Spinal cord (tissue), 10 donors: ENCODE measurements at places on chromosomes 1 and 21. TPM values are rescaled to one million over a fixed set of nuclear protein-coding genes. Genes with fewer than 3 reads are reported as not detected.

DNA sequence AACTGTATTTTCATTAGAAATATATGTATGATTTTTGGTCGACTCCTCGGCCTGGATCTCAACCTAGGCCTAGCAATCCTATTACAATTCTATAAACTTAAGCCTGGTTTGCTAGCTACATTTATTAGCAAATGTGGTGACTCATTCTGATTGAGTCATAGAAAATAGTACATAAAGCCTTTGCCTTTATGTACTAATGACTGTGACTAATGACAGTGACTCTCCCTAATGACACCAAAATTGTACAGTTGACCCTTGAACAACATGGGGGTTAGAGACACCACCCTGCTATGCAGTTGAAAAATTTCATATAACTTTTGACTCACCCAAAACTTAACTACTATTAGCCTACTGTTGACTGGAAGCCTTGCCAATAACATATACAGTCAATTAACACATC is 78.9 kb downstream of the CLEC20A start:
- DNase-seq = no peak

DNA sequence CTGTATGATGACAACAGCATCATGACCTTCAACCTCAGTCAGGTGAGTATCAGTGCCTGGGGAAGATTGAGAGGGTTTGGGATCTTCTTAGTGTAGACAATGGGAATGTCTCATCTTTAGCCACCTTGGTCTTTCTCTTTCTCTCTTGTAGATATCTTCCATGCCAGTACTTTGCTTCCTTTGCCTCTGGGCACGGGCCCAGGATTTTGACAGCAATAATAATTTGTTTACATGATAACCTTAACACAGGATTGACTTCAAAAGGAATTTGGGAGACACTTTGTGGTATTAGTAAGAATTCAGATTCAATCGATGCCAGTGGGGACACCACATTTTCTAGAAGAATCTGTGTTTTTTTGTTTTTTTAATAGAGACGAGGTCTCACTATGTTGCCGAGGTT is 12.1 kb upstream of the PIGV start:
- DNase-seq = no peak

GRCh38 chr21:46664316-46664995 is 29.0 kb downstream of the PRMT2 start:
- no peak for DNase-seq

GRCh38 chr1:165862448-165862847 is 35.0 kb downstream of the UCK2 start:
- DNase-seq = no peak

CNKSR1 gene
- total RNA-seq = 1.8 TPM
